Nucleus accumbens (tissue), 56 donors: ENCODE measurements at places on chromosomes 7 and 10.

DNA sequence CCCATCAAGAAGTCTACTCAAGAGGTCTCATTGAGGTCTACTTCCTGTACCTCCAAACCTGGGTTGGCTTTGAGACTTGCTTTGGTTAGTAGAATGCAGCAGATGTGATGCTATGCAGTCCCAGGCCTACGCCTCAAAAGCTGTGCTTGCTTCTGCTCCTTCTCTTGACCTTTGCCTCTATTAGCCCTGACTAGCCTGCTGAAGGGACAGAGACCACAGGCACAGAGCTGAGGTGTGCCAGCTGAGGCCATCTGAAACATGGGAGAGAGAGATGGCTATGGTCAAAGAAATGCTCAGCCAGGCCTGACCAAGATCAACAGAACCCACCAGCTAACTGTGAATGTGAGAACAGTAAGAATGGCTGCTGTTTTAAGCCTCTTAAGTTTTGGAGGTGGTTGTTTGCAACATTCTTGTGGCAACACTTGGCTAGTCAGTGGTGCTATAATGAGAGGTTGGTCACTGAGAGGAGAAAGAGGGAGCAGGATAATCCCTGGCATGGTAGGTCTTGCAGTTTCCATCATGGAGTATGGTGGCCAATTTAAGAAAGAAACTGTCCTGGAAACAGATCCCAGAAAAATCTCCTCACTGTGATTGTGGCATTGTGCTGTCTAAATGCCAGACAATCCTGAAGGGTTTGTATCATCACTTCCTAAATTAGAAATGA is 176.1 kb upstream of the PHYHIPL start:
- DNase-seq: no peak

GRCh38 chr7:135499818-135500217 is 10.1 kb downstream of the CNOT4 start:
- no peak for DNase-seq

GRCh38 chr7:92691578-92691977 is 101.4 kb upstream of the FAM133B start:
- no peak for DNase-seq

DNA sequence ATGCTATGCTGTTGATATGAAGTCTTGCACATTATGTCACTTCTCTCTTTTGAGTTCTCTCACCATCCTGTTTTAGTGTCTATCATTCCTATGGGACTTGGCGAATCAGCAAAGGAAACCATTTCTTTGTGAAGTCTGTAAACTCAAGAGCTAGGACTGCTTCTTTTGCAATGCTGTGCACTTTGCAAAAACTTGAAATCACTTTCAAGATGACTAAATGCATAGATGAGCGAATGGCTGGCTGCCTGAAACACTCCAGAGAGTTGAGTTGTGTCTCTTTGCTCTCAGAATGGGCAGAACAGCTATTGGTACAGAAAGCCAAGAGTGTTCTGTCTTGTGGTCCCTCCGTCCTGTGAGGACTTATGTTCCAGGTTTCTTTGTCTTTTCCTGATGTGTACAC is 18.3 kb upstream of the ELMO1 start:
- DNase-seq: no peak

DNA sequence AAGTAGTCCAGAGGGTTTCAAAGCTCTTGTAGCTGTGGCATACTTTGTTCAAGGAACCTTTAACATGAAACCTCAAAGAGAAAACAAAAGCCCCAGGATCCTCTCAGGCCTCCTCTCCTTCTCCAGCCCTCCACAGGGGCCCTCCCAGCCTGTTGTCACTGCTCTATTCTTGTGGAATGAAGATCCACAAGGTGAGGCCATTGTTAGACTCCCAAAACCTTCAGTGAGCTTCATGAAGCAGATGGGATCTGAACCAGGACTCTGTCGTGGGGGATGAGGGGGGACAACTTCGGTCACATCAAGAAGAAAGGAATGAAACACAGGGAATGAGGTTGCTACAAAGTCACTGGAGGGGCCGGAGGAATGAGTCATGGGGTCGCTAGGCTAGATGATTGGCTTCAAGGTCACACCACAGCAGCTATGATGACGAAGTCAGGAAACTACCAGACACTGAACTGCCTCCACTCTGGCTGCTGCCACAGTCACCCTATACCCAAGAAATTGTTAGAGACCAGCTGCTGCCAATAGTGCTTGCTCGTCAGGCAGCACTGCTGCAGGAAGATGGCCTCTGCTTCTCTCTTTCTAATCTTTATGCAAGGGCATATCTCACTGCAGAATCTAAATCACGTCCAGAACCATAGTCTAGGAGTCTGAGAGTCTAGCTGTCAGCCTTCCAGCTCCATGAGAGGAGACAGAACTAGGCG is 208.8 kb downstream of the HIBADH start:
- DNase-seq: no peak

GRCh38 chr10:129966889-129967578 is 3.0 kb upstream of the EBF3 start:
- DNase-seq: no peak

GRCh38 chr10:99913831-99914235 is 95.9 kb downstream of the DNMBP start:
- DNase-seq: no peak

DNA sequence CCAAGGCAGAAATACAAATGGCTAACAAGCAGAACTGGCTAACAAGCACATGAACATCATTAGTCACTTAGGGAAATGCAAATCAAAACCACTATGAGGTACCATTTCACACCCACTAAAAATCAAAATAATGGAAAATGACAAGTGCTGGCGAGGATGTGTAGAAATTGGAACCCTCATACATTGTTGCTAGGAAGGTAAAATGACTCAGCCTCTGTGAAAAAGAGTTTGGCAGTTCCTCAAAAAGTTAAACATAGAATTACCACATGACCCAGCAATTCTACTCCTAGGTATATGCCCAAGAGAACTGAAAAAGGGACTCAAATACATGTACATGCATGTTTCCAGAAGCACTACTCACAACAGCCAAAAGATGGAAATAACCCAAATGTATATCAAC is 52.8 kb upstream of the ANAPC16 start:
- no peak for DNase-seq

DNA sequence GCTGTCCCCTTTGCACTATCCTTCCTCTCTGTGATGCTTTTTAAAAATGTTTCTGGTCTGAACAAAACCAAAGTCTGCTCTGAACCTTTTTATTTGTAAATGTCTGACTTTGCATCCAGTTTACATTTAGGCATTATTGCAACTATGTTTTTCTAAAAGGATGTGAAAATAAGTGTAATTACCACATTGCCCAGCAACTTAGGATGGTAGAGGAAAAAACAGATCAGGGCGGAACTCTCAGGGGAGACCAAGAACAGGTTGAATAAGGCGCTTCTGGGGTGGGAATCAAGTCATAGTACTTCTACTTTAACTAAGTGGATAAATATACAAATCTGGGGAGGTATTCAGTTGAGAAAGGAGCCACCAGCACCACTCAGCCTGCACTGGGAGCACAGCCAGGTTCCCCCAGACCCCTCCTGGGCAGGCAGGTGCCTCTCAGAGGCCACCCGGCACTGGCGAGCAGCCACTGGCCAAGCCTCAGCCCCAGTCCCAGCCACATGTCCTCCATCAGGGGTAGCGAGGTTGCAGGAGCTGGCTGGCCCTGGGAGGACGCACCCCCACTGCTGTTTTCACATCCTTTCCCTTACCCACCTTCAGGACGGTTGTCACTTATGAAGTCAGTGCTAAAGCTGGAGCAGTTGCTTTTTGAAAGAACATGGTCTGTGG is 11.4 kb upstream of the CSGALNACT2 start:
- DNase-seq: no peak

DNA sequence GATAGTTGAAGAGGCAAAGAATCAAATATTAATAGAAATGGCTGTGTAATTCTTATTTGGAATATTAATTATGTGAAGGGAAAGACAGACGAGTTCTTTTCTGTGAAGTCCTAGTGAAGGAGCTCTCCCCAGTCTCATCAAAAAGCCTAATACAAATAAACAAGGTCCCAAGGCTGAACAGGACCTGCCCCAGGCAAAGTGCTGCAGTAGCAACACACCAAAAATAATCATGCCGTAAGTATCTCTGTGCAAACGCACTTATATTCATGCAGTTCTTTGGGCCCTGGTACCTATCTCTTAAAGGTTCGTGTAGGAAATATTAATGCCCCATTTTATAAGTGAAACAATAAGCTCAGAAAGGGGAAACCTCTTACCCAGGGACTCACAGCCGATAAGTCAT is 12.2 kb upstream of the CHST15 start:
- no peak for DNase-seq

DNA sequence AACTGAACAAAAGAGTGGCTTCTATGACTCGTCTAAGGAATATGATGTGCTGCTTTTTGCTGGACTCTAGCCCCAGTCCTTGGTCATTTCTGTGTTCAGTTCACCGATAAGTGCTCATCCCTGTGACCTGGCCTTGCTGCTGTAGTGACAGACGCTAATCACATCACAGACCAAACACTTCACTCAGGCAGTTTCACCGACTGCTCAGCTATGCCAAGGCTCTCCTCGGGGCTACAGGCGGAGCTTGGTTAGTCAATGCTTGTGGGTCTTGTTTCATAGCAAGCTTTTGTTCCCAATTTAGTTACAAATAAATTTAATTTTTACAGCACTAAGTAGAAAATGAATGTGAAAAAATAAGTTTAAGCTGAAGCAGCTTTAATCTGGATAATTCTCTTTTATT is 190.8 kb upstream of the PRKCQ start:
- DNase-seq: no peak

DNA sequence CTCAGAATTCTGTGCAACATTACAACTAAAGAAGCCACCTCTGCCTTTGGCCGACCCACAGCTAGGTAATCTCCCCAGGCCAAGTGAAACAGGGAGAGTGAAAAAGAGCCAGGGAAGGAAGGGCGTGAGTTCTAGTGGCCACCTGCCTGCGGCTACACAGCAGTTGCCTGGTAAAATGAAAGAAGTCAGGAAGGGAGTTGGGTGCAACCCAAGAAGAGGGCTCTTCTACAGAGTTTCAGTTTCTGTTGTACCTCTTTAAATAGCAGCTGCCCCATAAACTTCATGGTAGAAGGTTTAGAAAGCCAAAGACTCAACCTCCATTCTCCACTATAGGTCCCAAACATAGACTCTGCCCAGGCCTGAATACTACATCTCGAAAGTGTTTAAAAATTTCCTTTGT is 76.2 kb upstream of the TMEM168 start:
- no peak for DNase-seq

DNA sequence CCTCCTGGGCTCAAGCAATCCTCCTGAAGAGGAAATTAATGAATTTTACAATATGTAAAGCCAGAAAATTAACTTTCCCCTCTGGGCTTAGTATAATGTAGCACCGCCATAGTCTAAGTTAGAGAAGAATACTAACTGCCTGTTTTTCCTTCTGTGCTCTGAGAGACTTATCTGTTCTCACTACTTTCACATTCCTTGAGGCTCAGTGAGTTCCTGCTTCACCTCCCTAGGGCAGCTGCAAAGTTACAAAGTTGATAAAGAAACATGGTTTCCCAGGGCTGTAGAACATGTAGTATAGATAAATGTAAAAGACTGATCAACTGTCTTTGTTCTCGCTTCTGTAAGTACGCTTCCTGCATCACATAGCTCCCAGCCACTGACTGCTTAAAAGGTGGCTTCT is 16.0 kb upstream of the OLAH start:
- DNase-seq: no peak

DNA sequence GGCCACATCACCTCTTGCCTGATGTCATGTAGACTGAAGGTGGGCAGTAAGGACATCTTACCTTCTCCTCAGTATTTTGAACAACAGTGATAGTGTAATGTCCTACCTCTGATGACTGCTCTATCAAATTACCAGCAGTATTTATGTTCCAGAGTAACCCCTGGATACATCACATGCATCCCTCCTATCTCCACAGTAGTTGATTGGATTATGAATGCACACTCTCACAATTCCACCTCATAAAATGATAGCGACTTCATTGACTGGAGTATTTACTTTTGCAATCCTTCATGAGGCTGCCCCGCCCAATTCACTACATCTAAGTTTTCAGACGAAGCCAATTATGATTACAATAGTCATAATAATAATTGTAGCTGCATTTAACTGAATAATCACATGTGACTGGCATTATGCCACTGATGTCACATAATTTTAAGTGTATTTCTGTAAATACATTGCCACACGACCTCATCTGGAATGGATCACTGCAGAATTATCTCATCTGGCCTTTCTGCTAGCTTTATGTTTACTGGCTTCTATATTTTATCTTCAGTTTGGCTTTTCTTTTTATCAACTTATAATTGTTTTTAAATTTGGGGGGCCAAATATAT is 268.9 kb downstream of the SLC25A13 start:
- no peak for DNase-seq

DNA sequence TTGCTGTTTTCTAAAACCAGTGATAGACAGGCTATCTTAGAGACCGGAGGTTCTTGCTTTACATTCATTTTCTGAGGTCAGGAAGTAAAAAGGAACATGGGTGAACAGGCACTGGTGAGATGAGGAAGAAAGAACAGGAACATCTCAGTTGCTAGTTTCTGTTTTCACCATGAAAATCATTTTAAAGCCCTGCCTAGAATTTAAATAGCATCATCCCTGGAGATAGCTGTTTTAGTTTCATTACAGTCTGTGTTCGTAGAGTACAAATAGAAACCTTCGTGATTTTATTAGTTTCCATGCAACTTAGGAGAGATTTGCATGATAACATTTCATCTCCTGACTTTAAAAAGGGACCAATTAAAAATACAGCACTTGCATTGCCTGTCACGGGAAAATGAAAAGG is 14.7 kb downstream of the KCNMA1 start:
- no peak for DNase-seq

DNA sequence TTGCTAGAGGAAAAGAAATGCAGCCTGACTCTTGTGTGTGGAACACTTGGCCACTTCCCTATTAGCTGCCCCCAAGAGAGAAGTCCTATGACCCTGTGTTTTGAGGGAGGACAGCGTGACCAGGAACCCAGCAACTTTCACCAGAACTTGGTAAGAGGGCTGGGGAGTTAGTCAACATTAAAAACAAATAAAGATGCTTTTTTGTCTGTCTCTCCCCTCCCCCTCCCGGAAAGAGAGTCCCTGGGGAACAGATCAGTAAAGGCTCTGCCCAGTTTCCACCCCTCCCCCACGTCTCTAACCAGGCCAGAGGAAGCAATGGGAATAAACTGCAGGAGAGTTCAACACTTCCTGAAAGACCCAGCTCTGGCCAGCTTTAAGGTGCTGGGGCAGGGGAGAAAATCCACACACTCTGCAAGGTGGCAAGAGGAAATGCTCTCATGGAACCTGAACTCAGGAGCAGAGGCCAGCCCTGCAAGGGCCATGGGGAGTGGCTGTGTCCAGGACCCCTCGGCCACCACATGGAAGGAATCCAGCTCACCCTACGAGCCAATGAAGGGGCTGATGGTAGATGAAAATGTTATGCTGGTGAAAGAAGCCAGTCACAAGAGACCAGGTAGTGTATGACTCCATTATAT is 21.5 kb downstream of the SH3PXD2A start:
- DNase-seq: no peak

DNA sequence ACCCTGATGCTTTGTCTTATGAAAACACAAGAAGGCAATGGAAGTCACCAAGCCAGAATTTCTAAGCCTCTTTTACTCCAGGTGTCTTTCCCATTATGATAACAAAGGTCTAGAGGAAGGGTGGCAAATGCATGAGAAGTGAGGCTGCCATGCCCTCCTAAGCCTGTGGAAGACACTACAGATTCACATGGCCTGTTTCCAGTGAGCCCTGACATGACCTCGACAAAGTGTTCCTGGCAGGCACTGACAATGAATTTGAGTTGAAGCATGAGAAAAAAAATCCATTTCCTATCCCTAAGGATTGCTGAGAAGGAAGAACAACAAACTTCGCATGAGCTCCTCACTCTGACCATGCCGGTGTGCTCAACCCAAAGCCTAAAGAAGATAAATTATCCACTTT is 268.0 kb downstream of the HTR7 start:
- no peak for DNase-seq
